GM12892 (cell line): ENCODE measurements at places on chromosomes 7 and 10.

- no peak for DNase-seq
Measured at GRCh38 chr10:67077376-67077775, 151.5 kb downstream of the LRRTM3 start.

- no peak for DNase-seq
Measured at GRCh38 chr7:118153551-118154177, 30.3 kb upstream of the LSM8 start.

DNA sequence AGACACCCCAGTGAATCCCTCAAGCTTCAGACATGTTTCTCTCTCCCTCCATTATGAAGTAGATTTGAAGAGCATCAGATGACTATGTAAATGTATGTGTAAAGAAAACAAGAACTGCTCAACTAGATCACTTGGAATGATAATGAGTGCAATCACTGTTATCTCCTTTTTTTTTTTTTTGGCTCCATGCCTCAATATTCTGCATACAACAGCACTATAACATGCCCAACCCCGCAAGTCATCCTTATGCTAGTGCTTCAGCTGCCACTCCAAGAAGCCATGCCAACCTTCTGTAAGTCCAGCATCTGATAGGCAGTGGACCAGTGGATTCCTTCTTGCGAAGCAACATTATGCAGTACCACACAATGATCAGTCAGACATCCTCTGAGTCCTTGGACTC lies 133.7 kb downstream of the TFPI2 start:
- DNase-seq = no peak

DNA sequence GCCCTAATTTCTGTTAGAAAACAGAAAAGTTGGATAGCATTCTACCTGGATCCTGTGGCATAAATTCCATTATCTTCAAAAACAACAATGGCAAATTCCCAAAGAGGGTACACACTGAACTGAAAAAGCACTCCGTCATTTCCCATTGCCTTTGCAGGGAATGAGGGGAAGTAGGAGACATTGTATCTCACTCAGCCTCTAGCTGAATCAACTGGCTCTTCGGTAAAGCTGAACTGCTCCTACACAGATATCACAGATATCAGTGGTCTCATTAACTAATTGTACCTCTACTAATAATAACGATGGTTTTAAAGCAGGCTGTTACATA lies 64.2 kb upstream of the PRKAR2B start:
- DNase-seq = no peak

GRCh38 chr10:21194510-21194993 lies 297.4 kb upstream of the NEBL start:
- no peak for DNase-seq

DNA sequence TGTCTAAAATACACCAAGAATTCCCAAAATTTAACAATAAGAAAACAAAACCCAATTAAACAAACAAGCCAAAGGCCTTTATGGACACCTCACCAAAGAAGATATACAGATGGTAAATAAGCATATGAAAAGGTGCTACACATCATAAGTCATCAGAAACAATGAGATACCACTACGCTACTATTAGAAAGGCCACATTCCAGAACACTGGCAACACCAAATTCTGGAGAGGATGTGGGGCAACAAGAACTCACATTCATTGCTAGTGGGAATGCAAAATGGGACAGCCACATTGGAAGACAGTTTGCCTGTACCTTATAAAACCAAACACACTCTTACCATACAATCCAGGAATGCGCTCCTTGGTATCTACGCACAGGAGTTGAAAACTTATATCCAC lies 291.4 kb downstream of the TNS3 start:
- DNase-seq = no peak

- no peak for DNase-seq
Measured at GRCh38 chr10:132735341-132735775, 50.6 kb downstream of the NKX6-2 start.

GRCh38 chr7:81294897-81295515 lies 376.2 kb upstream of the SEMA3C start:
- DNase-seq = no peak
